Activated CD4-positive, alpha-beta T cell treated with anti-CD3 and anti-CD28 coated beads for 1 hour (primary cell): ENCODE measurements at places on chromosomes 16 and 17.

- no peak for DNase-seq
Measured at GRCh38 chr16:81817296-81817695, 38.2 kb downstream of the PLCG2 start.

GRCh38 chr16:11020792-11021551, 76.6 kb downstream of the CLEC16A start:
- no peak for DNase-seq

- DNase-seq = no peak
Measured at GRCh38 chr17:83005639-83006038, 73.8 kb upstream of the METRNL start.

- DNase-seq = no peak
Measured at GRCh38 chr17:4506892-4507291, 8.2 kb downstream of the SPNS2 start.

- DNase-seq = no peak
Measured at GRCh38 chr17:69525920-69526841, 111.7 kb downstream of the MAP2K6 start.

DNA sequence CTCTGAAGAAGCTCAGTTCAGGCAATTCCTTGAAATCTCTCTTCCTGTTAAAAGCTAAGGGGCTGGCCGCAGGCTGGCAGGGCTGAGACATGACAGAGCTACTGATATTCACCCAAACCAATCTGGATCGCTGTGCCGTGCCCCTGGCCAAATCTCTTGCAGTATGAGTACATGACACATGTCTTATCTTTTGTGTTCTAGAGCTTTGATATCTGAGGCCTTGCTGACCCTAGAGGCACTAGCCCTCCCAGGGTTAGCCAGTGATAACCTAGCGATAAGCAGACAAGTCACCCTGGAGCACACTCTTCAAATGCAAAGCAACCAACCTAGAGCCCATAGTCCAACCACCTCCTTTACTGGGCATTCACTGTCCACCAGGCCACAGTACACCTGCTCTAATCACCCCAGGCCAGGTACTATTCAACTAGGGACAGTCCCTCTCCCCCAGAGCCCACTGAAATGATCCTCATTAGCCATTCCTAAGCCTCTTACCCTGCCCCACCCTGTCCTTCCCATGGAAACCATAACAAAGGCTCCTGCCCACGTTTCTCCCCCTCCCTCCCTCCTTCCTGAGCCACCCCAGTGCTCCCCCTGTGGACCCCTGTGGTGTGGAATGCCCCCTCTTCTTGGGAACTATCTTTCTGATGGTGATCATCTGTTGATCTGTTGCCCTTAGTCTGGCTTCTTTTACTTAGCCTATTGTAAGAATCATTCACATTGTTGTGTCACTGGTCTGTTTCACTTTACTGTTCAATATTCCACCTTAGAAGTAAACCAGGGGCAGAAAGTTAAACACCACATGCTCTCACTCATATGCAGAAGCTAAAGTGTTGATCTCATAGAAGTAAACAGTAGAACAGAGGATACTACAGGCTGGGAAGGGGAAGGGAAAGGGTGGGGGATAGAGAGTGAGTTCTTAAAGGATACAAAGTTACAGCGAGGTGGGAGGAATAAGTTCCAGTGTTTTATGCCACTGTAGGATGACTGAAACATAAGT, 52.5 kb downstream of the TEKT5 start:
- no peak for DNase-seq

- no peak for DNase-seq
Measured at GRCh38 chr17:42460371-42460770, 1.7 kb downstream of the ATP6V0A1 start.

DNA sequence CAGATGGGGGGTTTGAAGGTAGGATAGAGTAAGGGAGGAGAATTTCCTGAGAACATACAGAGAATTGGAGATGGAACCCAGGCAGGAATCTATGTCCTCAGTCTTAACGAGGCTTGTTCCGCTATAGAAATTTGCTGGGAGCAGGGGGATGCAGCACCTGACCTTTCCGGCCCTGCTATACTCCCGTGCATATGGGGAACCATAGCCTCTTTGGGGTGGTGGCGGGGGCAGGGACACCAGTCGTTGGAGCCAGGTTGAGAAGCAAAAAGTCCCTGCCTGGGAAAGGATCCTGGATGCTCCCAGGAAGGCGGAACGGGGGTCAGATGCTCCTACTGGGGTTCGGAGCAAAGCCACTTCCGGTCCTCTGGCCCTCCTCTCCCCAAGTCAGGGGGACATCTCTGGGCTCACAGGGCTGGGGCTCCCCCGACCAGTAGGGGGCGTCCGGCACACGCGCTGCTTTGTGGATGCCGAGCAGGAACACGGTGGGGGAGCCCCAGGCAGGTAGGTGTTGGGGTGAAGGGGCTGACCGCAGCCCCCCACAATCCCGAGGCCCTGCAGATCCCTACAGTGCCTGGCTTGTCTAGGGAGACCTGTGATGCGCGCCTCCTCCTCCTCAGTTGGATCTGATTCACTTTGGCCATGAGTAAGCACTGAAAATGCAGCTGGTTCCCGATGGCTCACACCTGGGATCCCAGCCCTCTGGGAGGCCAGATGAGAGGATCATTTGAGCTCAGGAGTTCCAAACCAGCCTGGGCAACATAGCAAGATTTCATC, 15.5 kb upstream of the TFAP4 start:
- peak; percentile 75 for DNase-seq

DNA sequence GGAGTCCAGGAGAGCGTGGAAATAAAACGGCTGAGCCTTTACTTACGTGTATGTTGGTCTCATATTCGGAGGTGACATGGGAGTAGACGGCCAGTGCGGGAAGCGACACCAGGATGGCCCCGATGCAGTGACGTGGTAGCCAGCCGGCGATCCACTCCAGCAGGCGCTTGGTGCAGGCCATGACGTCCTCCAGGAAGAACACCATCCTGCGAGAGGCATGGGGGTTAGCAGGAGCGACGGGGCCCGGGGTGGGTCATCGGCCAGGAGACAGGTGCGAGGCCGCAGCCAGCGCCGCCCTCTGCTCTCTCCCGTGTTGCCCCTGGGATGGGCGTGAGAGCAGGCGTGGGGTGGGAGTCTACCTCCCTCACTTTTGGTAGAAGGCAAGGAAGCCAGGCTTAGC, 98.6 kb upstream of the CREBBP start:
- no peak for DNase-seq

DNA sequence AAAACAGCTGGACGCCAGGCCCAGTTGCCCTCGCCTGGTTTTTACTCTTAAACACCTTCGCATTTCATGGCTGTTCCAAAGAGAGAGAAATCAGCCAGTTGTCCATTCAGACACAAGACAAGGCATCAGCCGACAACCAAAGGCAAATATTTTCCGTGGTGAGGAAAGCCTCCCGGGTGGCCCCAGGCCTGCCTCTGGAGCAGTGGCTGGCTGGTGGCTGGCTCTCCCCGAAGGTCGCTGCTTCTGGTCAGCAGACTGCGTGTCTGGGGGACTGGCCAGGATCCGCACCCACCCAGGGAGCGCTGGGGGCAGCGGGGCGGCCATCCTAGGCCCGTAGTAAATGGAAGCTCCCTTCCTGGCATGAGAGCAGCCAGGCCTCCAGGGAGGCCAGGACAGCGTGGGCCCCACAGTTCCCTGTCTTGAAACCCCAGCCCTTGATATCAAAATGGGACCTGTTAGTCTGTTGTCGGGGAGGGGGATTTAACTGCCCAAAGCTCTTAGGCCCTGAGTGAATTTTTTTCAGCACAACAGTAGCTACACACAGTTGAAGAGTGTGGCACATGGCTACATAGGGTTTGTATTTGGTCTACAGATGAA, 57.7 kb downstream of the SREBF1 start:
- no peak for DNase-seq

DNA sequence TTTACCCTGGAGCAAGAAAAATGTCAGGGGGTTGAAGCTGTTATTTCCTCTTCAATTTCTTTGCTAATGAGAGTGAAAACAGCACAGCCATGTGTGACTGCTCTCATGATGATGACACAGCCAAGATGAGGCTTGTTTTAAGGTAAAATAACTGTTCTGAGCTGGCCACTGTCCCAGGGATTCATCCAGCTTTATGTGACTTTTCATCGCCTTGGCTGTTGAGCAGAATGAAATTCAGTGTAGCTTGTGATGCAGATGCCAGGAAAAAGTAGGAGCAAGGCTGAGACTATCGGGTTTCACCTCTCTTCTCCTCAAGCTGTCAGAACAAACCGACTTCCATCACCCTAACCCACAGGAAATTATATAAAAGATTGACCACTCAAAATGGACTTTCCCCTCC, 361.8 kb upstream of the CDH5 start:
- DNase-seq = no peak

- no peak for DNase-seq
Measured at GRCh38 chr16:85881436-85881835, 17.5 kb upstream of the IRF8 start.

GRCh38 chr16:67326472-67327309, at the start of the genes KCTD19 and LRRC36:
TSS of gene KCTD19 (minus strand) at chr16:67326741. CDS start at chr16:67326707, 34 bp downstream.
TSS of gene LRRC36 (plus strand) at chr16:67326815. CDS start at chr16:67326863, 48 bp downstream.
- DNase-seq = peak; percentile 15

DNA sequence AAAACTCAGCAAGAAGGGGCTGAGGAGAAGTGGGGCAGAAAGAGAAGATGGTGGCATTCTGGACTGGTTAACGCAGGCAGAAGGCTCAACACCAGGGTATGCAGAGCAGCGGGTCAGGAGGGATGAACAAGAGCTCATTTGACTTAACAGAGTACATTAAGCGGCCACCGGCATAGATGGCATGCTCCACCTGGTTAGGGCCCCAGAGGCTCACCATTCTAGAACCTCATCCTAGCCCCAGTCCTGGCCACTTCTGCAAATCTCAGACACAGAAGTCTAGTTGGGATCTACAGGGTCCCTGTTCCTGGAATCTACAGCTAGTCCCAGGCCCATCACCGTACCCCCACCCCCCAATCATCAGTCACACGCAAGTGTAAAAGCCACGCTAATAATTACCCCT, 1.7 kb upstream of the MYO1C start:
- no peak for DNase-seq

DNA sequence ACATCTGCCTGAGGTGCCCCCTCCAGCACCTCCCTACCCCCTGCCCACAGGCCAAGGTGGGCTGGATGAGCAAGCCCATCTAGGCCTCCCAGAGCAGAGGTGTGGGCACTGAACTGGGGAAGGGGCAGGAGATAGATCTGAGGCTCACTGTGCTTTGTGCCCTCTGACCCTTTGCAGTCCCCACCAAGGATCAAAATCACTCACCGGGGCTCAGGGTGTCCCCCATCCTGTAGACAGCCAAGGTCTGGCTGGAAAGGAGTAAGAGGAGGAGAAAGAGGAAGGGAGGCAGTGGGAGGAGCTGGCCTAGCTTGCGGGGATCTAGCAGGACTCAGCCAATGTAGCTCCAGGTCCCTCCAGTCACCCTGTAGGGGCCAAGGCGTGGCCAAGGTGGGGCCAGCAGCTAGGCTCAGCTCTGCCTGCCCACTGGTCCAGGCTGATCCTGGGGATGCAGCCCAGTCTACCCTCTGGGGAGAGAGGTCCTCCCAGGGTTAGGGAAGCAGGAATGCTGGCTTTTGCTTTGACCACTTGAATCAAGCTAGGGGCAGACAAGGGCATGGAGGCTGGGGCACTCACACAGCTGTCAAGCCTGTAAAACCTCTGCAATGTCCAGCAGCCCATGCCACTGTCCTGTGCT, 1.8 kb downstream of the SLC12A4 start:
- DNase-seq = no peak

GRCh38 chr16:24163935-24164334, 92.2 kb upstream of the CACNG3 start:
- no peak for DNase-seq

GRCh38 chr16:26005336-26005735, 313.6 kb downstream of the HS3ST4 start:
- no peak for DNase-seq

DNA sequence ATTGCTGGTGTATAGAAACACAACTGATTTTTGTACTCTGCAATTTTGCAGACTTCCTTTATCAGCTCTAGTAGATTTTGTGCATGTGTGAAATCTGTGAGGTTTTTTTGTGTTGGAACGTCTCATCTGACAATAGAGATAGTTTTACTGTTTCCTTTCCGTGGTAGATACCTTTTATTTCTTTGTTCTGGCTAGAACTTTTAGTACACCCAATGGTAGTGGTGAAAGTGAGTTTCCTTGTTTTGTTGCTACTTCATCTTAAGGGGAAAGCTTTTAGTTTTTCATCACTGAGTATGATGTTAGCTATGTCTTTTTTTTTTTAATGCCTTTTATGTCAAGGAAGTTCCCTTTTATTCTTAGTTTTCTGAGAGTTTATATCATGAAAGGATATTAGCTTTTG, 118.1 kb downstream of the OR1D5 start:
- DNase-seq = no peak

GRCh38 chr17:28574526-28574925, 2.2 kb downstream of the ALDOC start:
- DNase-seq = no peak

GRCh38 chr17:30299000-30299399, 7.3 kb upstream of the BLMH start:
- DNase-seq = no peak

GRCh38 chr17:64354824-64355535, 35.7 kb downstream of the PECAM1 start:
- DNase-seq = no peak
